ENCODE measurements at places on chromosomes 11 and 22.

GRCh38 chr11:104873252-104873651 is 25.0 kb downstream of the CASP12 start:
- peak; percentile 22 for DNase-seq

- no peak for DNase-seq
These were observed 100.1 kb upstream of the BID start for GRCh38 chr22:17874231-17874905.

DNA sequence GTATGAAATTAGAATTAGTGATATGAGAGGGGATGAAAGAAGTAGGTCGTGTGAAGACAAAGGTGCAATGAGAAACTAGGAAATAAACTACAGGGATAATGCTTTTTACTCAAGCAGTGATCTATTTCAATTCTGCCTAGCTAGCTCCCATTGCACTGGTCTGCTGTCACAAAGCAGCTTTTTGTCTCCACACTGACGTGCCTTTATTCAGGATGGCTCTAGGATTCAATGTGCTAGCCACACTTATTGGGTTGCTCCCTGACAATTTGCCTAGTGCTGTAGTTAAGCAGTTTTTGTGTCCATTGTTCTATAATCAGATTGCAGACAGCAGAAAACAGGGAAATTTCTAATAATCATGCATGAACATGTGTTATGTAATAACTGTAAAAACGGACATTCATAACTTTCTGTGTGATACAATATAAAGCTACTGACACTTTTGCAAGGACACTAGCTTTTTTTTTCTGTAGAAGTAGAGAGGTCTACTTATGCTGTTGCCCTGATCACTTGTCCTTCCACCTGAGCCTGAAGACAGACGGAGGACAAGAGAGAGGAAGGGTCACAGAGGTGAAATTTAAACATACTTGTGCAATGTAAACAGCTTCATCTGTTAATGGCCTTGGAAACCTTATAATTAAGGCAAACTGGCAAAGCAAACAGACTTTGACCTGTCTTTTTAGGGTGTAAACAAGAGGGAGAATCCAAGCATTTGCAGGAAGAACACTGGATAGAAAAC is 269.6 kb downstream of the LRRC4C start:
- no peak for DNase-seq

GRCh38 chr22:42353883-42354727 is 78.1 kb downstream of the NFAM1 start:
- DNase-seq, result no peak

DNA sequence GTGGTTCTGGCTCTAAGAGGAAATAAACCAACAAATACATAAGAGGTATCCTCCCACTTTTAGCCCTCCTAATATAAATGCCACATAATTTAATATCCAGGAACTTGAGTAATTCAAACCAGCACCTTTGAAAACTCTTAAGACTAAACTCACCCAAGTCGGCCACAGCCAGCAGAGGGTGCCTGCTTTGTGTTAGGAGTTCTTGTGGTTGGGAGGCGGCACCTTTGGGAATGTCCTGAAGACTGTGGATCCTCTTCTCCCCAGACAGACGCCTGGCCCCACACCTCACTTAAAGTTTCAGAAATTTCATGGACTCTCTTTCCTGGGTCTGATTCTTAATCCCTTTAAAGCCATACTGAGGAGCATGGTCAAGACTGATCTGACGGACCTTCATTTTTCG is 169.0 kb downstream of the TBC1D22A start:
- no peak for DNase-seq

- no peak for DNase-seq
These were observed 374.6 kb upstream of the FAT3 start for GRCh38 chr11:91850021-91850420.

DNA sequence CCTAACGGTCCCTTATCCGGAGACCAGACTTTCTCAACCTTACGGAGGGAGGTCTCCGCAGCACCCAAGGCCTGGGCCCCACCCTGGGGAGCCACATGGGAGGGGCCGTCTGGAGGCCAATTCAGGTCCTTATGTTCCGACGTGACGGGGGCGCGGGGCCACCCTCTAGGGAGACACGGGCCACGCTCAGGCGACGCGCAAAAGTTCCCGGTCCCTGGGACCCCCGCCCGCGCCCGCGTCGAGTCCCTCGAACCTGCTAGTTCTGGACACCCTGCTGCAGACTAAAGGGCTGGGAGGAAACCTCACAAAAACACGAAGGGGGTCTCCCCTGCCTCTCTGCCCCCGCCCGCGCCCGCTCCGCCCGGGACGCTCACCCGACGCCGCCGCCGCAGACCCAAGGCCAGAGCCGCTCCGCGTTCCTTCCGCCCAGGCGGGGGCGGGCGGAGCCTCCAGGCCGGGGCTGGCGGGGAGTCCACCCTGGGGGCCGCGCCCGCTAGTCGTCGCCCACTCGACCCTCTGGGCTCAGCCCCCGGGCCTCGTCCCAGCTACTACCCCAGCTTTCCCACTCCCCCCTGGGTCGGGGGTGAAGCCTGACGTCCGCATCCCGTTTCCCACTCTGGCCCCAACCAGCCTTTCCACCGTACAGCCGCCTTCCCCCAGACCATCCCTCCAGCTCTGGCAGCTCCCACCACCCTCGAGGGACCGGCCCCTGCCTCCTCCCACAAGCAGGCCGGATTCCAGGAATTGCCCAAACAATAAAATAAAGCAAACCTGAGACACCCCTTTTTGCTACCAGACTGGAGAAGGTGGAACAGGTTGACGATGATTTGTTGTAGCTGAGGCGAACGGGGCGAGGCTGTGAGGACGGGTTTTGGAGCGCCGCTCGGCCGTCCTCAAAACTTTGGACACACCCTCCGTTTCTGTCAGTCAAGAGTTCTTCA is 2.7 kb downstream of the RNH1 start:
- DNase-seq, result no peak
